ENCODE measurements at places on chromosomes 2 and 18.

DNA sequence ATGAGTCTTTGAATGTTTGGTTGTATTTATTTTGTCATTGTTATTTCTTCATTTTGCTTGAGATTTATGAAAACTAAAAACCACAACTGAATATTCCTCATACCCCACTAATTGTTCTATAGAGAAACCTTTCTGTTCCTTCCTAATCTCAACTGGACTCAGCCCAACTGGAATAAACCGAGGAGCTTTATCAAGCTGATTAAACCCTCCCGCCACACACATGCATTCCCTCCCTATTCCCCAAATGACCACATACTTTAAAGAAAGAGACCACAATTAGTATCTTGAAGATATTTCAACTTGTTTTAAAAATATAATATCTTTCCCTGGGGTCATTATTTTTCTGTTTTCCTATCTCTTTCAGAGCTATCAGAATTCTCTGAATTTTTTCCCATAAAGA lies 107.5 kb downstream of the OSR1 start:
- DNase-seq: no peak

GRCh38 chr18:55370936-55371335 lies 217.1 kb downstream of the TCF4 start:
- no peak for DNase-seq

GRCh38 chr2:170548304-170548703 lies 166.8 kb upstream of the SP5 start:
- DNase-seq: no peak

DNA sequence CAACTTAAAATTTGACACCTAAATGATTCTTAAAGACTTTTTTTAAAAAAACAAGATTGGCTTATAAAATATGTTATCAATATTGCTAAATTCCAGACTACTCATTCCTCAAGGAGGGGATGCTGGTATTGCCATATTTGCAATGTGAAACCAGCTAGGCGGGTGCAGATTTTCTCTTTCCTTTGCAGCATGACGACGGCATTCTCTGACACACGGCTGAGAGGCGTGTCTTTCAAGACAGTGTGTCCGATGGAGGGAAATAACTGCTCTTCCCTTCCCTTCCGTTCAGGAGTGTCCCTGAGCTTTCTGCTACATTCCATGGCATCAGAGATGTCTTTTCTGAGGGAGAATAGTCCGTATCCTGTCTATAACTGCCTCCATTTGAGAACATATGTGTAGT lies 38.2 kb upstream of the CNGA3 start:
- DNase-seq: no peak

DNA sequence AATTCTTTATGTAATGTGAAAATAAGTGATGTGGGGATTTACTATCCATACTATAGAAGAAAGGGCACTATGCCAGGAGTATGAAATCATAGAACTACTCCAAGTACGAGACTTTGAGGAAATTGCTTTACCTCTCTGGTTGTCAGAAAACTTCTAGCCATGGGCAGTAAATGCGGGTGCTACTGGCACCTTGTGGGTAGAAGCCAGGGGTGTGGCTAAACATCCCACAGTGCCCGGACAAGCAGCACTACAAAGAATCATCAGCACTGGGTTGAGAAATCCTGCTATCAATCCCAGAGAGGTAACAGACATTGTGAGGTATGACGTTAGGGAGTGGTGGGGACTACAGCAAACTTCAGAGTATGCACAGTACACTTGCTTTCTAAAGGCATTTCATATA lies 453.5 kb upstream of the TNP1 start:
- DNase-seq: no peak

DNA sequence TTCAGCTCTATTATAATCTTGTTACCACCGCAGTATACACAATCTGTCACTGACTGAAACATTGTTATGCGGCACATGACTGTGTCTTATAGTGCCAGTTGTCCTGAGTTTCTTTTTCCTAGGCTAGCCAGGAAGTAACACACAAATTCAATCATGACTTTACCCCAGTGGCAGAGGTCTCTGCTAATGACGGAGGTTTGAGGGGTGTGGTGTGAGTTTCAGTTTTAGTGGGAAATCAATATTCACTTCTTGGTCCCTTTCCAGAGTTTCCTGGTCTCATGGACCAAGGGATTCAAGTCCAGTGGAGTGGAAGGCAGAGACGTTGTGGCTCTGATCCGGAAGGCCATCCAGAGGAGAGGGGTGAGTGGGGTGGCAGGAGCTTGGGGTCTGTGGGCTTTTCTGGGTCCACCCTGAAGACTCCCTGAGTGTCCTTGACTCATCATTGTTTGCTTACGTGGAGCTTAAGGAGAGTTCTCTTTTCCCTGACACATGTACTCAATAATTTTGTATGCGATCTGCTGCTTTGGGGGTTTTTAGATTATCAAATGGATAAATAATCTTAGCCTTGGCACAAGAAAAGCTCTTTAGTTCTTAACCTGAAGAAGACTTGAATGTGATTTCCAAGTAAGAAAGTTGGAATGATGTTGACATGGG lies 39.2 kb downstream of the HK2 start:
- DNase-seq: no peak

- no peak for DNase-seq
Observed at GRCh38 chr2:165122521-165122920, 81.3 kb downstream of the SCN3A start.

DNA sequence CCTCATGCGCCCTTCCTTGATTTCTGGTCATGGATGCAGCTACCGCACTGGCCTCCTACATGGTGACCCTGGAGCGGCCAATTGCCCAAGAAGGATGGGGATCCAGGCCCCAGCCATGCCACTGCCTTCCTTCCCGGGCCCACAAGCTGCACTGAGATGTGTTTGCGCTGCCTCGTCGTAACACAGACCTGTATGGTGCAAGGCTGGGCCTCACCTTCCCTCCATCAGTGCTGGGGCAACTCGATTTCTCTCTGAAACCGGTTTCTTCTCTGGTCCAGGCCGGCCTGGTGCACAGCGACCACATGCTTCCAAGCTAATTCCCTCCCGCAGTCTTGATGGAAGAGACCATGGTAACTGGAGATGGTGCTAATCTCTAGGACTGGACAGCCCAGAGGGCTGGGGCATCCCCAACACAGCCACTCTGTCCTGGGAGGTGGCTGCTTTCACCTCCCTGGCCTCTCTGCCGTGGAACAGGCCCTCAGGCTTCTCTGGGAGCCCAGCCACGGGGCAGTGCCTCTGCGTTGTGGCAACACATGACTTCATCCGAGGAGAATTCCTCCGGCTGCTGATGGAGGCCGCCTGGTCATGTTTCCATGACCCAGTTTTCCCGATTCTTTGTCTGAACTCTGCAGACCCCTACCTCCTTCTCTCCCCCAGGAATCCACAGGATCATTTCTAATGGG lies 184.2 kb downstream of the GLI2 start:
- DNase-seq: no peak

DNA sequence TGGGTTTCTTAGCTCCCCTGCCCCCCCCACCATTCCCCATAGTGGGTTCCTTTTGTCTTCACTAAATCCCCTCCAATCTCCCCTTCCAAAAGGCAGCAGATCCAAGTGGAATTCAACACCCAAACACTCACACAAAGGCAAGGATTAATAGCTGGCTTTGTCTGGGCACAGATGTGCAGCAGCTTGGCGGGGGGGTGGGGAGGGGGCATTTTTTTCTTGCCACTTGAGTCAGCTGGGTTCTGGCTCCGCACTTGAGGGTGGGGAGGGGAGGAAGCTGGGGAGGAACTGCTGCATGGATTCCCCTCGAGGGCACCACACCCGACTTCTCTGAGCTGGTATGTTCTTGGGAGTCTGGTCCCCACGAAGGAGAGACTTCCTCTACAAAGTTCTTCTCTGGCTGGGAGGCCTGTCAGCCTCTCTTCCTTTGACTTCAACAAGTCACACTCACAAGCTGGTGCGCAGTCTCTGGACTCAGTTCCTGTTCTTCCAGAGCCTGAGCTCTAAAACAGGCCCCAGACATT lies 36.0 kb downstream of the SERTAD2 start:
- DNase-seq: no peak

GRCh38 chr2:148888003-148888501 lies 13.0 kb downstream of the KIF5C start:
- no peak for DNase-seq

DNA sequence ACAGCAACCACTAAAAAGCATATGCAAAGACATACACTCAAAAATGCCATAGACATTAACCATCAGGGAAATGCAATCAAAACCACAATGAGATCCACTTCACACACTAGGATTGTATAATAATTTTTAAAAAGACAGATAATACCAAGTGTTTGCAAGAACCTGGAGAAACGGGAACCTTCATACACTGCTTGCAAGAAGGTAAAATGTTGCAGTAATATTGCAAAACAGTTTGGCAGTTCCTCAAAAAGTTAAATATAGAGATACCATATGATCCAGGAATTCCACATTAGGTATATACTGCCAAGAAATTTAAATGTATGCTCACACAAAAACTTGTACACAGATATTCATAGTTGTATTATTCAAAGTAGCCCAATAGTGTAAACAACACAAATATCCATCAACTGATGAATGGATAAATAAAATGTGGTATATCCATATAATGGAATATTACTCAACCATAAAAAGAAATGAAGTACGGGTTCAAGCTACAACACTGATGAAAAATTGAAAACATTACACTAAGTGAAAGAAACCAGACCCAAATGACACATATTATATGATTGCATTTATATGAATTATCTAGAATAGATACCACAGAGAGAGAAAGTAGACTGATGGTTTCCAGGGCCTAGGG lies 14.7 kb upstream of the CHMP3 start:
- no peak for DNase-seq

GRCh38 chr2:111182121-111182520 lies 61.4 kb downstream of the BCL2L11 start:
- DNase-seq: no peak

- DNase-seq: no peak
Observed at GRCh38 chr2:28663359-28663758, 88.3 kb upstream of the PPP1CB start.

Measured in AG04449 (cell line).